ENCODE measurements at places on chromosomes 5 and 9.
A peak's percentile ranks its signal among the peaks of the same experiment; 100 is the strongest.

GRCh38 chr5:168085261-168086031, 206.0 kb upstream of the WWC1 start:
- no peak for DNase-seq

GRCh38 chr5:110343616-110344015, 382.9 kb downstream of the TMEM232 start:
- DNase-seq: no peak

DNA sequence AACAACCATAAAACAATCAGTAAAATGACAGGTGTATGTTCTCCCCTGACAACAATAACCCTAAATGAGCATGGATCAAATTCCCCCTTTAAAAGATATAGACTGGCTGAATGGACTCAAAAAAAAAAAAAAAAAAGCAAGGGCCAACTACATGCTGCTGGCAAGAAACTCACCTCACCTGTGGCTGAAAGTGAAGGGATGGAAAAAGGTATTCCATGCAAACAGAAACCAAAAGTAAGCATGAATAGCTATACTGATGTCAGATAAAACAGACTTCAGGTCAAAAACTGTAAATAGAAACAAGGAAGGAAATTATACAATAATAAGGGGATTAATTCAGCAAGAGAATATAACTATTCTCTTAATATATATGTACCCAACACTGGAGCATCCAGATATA, 54.2 kb upstream of the SSBP2 start:
- DNase-seq: no peak

DNA sequence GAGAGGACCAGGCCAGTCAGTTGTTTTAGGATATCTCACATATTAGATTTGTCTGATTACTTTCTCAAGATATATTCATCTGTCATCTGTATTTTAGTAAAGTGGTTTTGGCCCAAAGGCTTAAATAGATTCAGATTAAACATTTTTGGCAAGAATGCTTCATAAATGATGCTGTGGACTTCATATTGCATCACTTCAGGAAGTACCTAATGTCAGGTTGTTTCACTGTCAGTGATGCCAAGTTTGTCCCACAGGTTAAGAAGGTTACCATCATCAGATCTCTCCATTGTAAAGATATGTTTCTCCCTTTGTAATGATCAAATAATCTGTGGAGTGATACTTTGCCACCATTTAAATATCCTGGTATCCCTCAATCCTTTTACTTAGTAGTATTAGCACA, 37.3 kb downstream of the ERCC6L2 start:
- no peak for DNase-seq

DNA sequence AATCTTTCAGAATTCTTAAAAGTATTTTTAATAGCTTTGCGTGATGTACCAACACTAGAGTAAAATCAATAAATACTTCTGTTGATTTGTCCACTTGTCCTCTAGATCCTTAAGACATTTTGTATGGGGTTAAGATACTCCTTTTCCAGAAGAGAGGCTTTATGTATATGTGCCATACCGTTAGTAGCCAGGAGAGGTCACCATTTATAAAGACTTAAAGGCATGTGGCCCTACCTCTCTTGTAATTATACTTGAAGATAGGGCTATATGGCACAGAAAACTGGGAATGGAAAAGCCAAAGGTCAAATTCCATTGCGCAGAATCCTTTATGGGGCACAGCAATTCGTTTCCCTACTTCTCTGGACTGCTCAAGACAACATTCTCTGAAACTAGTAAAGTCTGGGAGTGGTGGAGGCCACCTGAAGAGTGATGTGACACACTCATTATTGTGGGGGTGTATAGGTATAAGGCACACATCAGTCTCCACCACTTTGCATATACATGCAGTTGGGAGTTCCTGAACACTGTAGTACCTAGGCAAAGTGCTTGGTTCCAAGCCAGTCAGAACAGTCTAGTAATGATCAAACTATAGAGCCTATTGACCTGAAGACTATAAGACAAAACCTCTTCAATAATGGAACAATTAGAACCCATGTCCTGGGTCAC, 140.1 kb upstream of the FBXL17 start:
- DNase-seq: peak; percentile 69

- DNase-seq: no peak
Observed at GRCh38 chr9:33129886-33130881, 37.0 kb downstream of the B4GALT1 start.

DNA sequence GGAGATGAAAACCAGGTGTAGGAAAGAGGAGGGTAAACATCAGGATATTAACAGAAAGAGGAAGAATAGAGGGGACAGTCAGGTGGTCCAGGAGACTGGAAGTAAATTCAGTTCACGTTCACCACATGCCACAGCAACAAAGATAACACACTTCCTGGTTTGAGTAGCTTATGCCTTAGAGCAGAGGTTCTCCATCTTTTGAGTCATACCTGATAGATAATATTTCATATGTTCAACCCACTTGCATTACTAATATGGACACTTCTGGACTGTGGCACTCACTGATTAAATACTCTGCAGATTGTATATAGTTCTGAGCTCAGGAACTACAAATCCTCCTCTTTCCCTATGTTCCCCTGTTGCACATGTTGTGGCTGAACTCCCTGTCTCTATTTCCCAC, 179.9 kb upstream of the NR3C1 start:
- no peak for DNase-seq

DNA sequence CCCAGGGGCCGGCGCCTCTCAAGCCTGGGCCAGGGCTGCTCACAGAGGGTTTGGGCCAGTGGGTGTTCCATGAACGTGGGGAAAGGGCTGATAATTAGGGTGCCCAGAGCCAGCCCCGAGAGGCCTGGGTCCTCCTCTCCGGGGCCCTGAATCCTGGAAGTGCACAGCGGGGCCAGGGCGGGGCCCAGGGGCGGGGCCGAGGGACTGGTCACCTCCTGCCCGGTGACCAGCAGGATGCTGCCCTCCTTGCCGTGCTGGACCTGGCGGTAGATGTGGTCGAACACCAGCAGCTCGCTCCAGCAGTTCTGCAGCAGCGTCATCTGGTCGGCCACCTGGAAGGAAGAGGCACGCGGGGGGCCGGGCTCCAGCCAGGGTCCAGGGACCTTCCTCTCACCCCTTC, 14.4 kb downstream of the NR5A1 start:
- DNase-seq: no peak

- no peak for DNase-seq
Observed at GRCh38 chr5:30690931-30691330, 502.6 kb upstream of the CDH6 start.

- DNase-seq: peak; percentile 52
Observed at GRCh38 chr9:88593537-88594185, 58.7 kb downstream of the NXNL2 start.

DNA sequence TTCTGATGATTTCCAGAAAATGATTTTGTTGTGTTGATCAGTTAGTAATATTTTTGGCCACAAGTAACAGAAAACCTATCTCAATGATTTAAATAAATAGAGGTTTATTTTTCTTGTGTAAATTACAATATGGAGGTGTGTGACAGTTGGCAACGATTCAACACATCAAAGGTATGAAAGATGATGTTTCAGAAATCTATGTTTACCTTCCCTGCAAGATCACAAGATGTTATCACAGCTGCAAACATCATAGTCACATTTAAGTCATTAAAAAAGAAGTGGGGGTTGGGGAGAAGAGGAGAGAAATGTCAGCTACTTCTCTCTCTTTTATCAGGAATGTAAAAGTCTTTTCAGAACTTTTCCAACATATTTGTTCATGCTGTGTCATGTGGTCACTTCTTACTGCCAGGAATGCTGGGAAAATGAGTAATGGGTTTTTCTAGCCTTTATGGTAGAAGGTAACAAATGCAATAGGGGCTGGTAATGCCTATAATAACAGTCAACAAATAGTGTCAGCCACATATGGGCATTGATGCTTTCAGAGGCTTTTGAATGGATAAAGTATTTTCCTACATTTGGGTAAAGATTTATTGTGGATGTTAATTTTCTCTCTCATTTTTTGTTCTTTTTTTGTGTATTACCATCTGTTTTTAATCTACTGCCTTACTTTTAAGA, 742.7 kb downstream of the TLE1 start:
- peak; percentile 31 for DNase-seq

- DNase-seq: no peak
Observed at GRCh38 chr5:115785381-115786065, 30.9 kb downstream of the CDO1 start.

GRCh38 chr9:114123031-114123977, 24.2 kb upstream of the KIF12 start:
- no peak for DNase-seq

GRCh38 chr5:55492449-55492848, 42.3 kb downstream of the PLPP1 start:
- no peak for DNase-seq

DNA sequence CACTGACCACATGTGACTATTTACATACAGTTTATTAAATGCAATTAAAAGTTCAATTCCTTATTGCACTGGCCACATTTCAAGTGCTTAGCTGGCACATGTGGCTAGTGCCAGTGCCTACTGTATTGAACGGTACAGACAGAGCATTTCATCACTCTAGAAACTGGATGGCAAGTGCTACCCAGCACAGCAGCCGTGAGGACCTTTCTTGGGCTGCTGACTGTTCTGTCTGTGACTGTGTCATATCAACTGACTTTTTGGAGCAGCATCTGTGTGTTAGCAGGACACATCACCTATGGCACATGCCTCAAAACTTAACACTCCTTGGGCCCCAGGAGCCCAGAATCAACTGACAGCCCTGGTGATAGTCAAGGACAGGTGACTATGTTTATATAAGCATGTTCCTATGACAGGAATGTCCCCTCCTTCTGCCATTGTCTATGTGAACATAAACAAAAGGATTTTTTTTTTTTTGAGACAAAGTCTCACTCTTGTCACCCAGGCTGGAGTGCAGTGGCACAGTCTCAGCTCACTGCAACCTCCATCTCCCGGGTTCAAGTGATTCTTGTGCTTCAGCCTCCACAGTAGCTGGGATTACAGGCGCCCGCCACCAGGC, 8.9 kb downstream of the IRF1 start:
- DNase-seq: no peak

GRCh38 chr9:69658987-69659675, 13.0 kb downstream of the APBA1 start:
- peak; percentile 31 for DNase-seq

- no peak for DNase-seq
Observed at GRCh38 chr9:113585555-113585954, 122.0 kb downstream of the RGS3 start.

- no peak for DNase-seq
Observed at GRCh38 chr9:87546704-87547103, 49.0 kb downstream of the DAPK1 start.

GRCh38 chr5:173010021-173010420, 26.4 kb downstream of the ATP6V0E1 start:
- DNase-seq: no peak

DNA sequence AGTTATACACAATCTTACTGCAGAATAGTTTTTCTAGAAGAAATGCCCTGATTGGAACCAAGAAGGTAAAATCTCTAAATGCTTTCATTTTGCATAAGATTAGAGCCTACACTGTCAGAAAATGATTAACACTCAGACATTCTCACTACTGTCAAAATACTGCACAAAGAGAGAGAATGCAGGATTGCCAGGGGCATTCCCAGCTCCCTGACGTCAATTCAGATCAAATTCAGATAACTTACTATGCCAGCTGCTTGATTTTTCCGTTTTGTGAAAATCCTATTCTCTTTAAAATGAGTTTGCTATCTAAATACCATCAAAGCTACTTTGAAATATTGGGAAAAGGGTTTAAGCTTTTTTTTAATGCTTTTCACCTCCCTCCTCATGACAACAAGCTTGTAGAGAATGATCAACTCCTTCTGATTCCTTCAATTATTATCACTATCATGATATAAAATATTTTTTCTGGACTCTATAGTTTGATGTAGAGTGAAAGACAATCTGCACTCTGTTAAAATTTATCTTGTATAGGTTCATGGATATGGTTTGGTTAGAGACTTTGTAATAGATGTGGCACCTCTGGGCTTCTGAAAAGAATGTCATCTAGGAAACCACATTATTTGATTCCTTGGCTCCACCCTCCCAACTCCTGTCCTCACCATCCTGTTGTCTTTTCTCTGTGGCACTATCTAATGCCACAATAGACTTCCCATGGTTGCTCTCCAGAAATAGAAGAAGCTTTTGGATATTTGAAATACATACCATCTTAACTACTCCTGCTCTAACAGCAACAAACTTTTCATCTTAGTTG, 407.7 kb downstream of the PDE4D start:
- no peak for DNase-seq

- DNase-seq: no peak
Observed at GRCh38 chr5:127176769-127177168, 103.5 kb upstream of the C5orf63 start.

- DNase-seq: no peak
Observed at GRCh38 chr9:98983295-98984268, 39.9 kb downstream of the COL15A1 start.

GRCh38 chr5:66629446-66629845, 33.3 kb downstream of the MAST4 start:
- no peak for DNase-seq

GRCh38 chr5:73180566-73180965, 7.6 kb downstream of the TMEM174 start:
- no peak for DNase-seq

- DNase-seq: no peak
Observed at GRCh38 chr9:122029898-122030297, 63.2 kb downstream of the TTLL11 start.

DNA sequence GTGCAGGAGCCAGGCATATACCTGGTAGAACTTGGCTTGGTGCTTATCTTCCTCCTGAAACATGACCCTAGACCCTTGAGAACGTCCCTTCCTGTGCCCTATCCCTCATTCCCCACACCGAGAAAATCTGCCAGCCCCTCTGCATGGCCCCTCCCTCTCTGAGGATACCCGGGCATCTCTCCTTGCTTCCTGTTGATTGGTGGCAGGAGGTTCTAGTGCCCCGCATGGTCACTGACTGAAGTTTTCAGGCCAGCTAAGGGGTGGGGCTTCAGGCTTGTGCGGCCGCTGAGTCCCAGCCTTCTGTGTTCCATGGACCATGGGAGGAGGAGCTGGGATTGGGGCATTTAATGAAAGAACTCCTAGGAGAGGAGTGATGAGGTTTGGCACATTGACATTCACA, 22.8 kb downstream of the IGIP start:
- DNase-seq: no peak

GRCh38 chr9:88979021-88979420, 12.2 kb upstream of the S1PR3 start:
- DNase-seq: no peak

DNA sequence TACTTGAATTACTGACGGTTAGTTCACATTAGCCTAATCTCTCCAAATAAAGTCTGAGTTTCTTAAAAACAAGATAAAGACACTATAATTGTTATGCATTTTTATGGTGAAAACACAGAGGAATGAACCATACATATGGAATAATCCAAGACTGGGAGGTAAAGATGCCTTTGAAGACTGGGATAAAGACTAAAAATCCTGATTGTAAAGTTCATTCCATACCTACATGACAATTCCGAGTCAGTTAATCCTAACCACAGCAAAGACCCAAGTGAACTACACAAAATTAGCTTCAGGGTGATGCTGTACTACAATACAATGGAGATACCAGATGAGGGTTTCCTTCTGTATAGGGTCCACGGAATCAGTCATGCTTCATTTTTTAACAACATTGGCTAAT, 6.3 kb downstream of the AP3B1 start:
- DNase-seq: no peak

- no peak for DNase-seq
Observed at GRCh38 chr9:14209399-14210345, 104.3 kb downstream of the NFIB start.

GRCh38 chr5:66909364-66909763, 287.2 kb downstream of the CD180 start:
- DNase-seq: no peak

All from NCI-H1417 (cell line).